ENCODE measurements at places on chromosomes 4 and X.

- DNase-seq: no peak
These were observed 194.2 kb downstream of the NWD2 start for GRCh38 chr4:37438564-37439279.

- no peak for DNase-seq
These were observed 5.7 kb downstream of the GUCY1A1 start for GRCh38 chr4:155672342-155672741.

DNA sequence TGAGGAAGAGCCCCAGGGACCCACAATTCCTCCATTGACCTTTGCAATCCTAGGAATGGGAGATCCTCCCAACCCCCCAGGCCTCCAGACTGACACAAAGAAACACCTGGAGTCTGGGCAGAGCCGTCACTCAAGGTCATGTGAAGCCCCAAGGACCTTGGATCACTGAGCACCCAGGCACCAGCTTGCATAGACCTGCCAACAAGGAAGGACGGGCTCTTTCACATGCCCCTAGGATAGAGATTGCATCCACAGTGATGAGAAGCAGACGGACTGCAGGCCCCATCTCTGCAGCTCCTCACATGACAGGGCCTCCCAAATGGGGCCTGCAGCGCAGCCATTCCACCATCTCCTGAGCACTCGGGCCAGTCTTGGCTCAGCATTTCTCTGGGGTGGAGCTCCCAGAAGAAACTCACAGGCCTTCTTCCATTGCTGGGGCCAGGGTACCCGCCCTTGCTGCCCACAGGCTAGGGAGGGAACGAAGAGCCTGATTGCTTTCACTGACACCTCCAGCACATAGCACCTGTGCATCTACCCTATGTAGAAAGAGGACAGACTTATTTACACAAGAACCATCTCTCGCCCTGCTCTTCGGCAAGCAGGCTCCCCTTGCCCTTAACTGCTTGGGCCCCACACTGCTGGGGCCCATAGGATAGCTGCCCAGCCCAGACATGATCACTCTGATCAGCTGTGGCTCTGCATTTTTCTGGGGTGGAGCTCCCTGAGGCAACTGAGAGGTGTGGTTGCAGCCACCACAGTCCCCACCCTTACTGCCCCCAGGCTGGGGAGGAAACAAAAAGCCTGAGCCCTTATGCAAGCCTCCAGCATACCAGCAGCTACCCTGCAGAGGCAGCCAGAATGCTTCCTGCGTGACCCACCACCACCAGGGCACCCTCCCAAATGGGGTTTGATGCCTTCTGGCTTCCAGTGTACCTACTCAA, 185.7 kb upstream of the ZCCHC13 start:
- no peak for DNase-seq

DNA sequence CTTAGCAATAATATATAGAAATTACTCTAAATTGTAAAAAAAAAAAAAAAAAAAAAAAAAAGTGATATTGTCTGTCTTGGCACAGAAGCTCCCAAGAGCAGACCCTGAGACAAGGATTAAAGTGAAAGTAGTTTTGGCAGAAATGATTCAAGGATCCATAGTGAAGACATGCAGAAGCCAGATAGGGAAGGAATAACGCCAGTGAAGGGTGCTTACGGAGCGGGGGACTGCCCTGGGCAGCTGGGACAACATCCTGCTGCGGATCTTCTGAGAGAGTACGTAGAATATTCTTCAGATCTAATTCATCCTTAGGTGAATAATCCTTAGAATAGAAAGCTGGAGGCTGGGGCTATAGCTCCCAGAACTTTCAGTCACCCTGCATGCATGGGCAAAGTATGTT, 39.8 kb downstream of the ARHGAP24 start:
- no peak for DNase-seq

- DNase-seq: no peak
These were observed 395.1 kb downstream of the RAPGEF2 start for GRCh38 chr4:159497936-159498335.

GRCh38 chrX:82648062-82648461, 860.0 kb upstream of the POU3F4 start:
- no peak for DNase-seq

- DNase-seq: no peak
These were observed 30.4 kb downstream of the PGRMC1 start for GRCh38 chrX:119266364-119266995.

DNA sequence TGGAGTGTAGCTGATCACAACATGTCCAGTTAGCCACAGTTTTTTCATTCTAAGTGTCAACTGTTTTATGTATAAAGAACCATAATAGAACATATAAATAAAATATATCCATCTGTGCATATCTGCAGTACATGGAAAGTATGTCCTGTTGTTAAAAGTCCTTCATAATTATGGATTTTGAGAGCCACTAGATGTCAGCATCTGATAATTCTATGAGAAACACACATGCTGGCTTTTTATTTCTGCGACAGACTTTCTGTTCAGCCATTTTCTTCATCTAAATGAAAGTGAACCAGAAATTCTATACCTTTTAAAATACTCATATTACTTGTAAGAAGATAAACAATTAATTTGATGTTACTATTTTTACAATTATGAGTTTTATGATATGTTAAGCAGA, 251.5 kb downstream of the GPM6A start:
- DNase-seq: peak; percentile 80

DNA sequence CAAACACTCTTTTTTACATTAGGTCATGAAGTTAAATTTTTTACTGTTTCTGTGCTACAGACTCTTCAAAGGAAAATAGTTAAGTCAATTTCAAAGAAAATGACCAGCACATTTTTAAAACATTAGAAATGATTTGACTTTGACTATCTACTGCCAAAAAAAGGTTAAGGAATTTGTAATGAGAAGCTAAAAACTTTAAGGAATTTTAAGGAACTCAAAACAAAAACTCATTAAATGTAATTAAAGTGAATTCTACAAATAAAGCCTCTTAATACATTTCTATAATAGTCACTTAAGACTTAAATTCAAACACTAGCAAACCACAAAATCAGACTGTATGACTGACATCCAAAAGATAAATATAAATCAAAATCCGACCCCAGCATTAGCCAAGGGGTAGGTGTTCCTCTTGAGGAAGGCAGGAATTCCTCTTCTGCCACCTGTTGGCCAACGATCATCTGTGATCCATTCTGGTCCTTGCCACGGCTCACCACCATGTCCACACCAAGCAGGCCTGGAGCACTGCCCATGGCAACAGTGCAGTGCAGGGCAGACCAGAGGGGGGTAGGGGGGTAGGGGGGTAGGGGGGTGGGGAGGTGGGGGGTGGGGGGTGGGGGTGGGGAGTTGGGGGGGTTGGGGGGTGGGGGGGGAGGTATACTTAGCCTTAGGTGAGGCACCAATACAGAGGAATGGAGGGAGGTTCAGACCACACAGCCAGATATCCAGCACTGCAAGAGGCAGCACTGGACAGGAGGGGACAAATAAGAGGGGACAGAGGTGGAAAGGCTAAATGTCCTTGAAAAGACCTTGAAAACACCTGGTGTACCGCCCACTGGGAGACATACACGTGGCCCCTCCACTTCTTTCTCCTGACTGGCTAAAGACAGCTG, 287.4 kb downstream of the CHIC1 start:
- DNase-seq: peak; percentile 61

DNA sequence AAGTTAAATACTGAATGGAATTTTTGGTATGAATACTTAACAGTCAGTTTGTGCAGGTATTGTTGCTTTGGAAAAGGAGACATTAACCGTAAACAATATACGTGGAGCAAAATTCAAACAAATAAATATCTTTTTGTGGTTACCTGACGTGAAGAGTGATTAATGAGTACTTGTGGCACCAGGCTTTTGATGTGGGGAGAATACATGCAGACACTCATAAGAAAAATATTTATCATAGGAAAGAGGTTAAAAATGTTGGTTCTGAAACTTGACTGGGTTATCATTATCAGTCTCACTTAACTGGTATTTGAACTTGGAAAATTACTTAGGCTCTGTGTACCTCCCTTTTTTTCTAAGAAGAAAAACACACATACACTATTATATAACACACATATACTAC, 136.4 kb upstream of the NDST4 start:
- DNase-seq: no peak

DNA sequence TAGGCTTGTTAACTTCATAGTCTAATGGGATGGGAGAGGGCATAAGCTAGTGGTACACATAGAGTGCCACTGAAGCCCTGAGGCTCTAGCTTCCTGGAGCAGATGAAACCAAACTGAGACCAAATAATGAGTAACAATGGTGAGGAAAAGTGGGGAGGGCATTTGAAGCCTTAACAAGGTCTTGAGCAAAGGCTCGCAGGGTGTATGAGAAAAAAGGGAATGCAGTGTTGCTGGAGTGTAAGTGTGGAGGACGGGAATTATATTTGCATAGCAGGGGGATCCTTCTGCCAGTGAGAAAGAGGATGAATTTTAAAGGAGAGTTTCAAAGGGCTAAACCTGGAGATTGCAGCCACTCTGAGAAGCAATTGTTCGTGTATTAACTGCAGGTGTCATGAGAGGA, 263.1 kb downstream of the ANK2 start:
- DNase-seq: no peak

GRCh38 chr4:186192066-186192612, 772 bp downstream of the CYP4V2 start:
- peak; percentile 77 for DNase-seq

DNA sequence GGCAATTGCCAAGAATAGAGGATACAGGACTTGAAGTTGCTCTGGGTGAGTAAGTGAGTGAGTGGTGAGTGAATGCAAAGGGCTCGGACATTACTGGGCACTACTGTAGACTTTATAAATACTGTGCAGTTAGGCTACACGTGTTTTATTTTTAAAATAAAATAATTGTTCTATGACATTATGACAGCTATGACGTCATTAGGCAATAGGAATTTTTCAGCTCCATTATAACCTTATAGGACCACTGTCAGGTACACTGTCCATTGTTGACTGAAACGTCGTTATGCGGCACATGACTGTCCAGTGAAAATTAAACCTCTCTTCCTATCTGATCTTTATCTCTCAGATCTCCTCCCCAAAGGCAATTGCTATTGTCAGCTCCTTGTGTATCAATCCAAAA, 5.1 kb upstream of the TASL start:
- DNase-seq: no peak

DNA sequence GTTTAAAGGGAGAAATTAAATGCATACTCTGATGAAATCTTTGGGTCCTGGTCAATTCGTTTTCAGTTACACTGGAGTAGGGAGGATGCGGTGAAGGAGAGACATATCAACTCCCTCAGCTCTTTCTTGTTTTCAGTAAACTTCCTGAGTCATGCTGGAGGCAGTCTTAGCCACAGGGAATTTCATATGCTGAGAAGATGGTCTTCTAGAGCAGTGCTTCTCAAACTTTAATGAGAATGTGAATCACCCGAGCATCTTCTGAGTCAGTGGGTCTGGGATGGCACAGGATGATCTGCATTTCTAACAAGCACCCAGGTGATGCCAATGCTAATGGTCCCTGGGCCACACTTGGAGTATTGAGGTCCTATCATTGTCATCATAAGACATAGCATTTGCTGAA, 214.5 kb downstream of the KIT start:
- DNase-seq: no peak

Data from NCI-H1417 (cell line).